ENCODE measurements at places on chromosomes 13 and 19. TPM values are rescaled to one million over a fixed set of nuclear protein-coding genes. Genes with fewer than 3 reads are reported as not detected.

The TRPM4 gene
- 6.9 TPM for total RNA-seq

The TMEM38A gene
- 7.4 TPM for total RNA-seq

- no peak for DNase-seq
These were observed 960 bp upstream of the GSX1 start for GRCh38 chr13:27791146-27791900.

The LILRA1 gene
- not detected for total RNA-seq

DNA sequence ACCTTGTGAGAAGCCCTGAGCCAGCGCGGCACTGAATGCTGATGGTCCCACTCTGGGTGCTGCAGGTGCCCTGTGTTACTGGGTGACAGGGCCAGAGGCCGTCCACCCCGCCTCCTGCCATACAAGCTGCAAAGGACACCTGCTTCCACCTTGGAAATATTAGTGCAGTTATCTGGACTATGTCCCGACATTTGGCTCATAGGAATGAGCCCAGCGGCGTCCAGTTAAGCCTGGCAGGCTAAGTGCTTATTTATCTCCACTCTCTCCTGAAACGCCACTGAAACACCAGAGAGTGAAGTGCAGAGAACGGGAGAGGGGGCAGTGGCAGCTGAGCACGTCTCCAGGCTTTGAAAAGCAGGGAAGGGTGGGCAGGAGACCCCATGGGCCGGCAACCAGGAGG lies 145.8 kb downstream of the KDM4B start:
- no peak for DNase-seq

DNA sequence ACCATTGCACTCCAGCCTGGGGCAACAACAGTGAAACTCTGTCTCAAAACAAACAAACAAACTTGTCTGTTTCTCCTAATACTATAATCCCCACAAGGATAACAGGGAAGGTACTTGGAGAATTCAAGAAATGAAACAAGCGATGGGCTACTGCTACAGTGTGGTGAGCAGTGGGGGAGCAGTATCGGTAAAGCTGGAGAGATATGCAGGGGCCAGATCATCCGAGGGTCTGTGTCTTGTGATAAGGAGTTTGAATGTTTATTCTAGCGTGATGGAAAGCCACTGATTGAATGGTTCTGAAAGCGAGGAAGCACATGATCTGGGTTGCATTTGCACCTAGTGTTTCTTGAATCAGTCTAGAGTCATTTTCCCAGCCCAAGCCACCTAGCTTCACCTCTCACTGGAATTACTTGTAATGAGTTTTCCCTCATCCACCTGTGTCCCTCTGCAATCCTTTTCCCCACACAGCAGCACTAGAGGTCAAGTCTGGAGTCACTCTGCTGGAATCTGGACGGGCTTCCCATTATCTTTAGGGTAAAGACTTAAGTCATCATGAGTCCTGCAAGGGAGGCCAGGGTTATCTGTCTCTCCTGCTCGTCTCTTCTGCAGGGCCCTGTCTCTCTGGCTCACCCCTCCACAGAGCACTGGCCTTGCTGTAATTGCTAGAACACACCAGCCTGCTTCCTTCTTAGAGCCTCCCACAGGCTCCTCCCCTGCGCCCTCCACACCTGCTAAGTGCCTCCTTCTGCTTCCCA lies 162.3 kb downstream of the KLF5 start:
- DNase-seq, result no peak

DNA sequence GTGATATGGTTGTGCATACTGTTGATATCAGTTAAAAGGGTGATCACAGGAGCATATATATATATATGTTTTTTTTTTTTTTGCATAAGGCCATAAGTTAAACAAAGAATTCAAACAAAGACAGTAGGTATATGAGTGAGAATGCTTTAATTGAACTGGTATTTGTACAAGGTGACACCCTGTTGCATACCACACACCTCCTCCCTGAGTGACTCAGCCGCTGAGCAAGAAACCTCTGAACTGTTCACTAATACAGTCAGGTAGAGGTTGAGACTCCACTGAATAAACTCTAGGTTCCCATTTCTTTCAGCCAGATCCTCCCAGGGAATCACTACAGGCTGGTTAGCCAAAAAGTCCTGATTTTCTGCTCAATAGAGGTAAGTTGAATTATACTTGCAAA lies at the start of gene SCEL:
TSS of gene SCEL (plus strand) at position 259 of the 400 bp plus-strand sequence. CDS start 20,170 bp downstream, outside the sequence.
- no peak for DNase-seq

The RAB3A gene
- 6.8 TPM for total RNA-seq

GRCh38 chr13:50073340-50073739 lies 58.1 kb downstream of the KCNRG start:
- DNase-seq, result no peak

DNA sequence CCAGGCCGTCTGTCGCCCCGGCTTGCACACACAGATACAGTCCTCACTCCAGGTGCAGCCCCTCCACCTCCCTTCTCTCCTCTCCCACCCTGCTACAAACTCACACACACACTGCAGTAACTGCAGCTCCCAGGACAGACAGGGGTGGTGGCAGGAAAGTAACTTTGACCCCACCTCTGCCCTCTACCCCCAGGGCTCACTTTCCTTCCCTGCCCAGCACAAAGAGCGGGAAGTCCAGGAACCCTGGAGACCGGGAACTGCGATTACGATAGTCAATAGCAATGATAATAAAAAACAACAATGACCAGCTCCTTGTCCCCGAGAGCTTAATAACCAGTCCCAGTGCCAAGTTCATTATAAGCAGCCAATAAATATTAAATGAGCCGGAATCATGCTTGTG lies at the start of gene CEACAM20:
TSS of gene CEACAM20 (minus strand) at position 140 of the 400 bp plus-strand sequence. CDS start 166 bp downstream, outside the sequence.
- DNase-seq, result no peak

- DNase-seq, result no peak
These were observed 22.3 kb downstream of the IER2 start for GRCh38 chr19:13172346-13173138.

The PRX gene
- 3.8 TPM for total RNA-seq

DNA sequence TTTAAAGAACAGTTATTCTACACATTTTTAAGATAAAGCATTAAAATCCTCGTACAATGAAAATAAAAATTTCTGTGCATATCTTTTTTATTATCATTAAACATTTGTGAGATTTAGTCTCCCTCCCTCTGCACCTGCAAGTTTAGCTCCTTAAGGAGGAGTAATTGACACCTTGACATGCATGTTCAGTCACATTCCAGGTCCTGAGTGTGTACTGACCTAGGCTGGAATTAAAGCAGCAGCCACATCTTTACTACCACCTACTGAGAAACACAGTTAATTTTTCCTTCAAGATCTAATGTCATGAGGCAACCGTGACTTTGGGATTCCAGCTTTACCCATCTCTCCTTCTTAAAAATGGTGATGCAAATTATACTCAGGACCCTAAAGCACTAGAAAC lies 123.1 kb upstream of the FREM2 start:
- no peak for DNase-seq

DNA sequence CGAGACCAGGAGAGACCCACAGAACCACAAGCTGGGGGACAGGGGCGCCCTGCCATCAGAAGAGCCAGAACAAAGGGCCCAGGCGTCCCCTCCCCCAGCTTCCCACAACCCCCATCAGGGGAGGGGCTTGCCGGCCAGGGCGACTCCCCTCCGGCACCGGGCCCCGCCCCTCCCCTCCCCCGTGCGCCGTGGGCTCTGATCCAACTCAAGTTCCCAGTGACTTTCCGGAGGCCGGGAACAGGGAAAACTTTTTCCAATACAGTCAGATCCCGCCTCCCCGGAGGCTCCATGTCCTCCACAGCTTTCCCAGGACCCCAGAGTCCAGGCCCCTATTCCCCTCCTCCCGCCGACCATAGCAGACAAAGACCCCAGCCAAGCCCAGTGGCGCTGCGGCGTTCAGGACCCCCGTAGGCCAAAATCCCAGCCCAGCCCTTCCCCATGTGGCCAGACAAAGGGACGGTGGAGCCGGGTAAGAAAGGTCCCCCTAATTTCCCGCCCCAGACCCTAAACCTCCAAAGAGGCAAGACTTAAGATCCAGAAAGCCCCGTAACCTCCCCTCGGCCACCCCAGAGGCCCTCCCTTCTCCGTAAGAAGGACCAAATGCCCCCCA lies 673 bp downstream of the TEAD2 start:
- peak; percentile 73 for DNase-seq

GRCh38 chr13:24618011-24618955 lies 61.9 kb upstream of the ATP12A start:
- no peak for DNase-seq

Measured in H9 (cell line).